Transverse colon (tissue), 4 donors: ENCODE measurements at places on chromosomes 5 and 9.

DNA sequence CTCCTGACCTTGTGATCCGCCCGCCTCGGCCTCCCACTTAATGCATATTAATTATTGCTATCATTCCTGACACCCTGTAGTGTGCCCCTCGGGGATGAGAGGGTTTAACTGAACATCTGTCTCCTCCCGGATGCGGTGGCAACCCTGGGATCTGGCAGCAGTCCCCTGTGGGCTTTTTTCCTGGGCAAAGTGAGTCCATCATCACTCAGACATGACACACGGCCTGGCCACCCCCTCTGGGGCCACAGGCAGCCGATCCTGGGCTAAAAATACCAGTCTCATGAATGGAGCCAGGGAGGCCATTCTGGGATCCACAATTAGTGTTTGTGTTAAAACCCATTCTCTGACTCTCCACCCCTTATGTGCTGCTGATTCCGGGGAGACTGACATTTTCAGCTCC, 161.2 kb downstream of the RGS3 start:
- no peak for DNase-seq

DNA sequence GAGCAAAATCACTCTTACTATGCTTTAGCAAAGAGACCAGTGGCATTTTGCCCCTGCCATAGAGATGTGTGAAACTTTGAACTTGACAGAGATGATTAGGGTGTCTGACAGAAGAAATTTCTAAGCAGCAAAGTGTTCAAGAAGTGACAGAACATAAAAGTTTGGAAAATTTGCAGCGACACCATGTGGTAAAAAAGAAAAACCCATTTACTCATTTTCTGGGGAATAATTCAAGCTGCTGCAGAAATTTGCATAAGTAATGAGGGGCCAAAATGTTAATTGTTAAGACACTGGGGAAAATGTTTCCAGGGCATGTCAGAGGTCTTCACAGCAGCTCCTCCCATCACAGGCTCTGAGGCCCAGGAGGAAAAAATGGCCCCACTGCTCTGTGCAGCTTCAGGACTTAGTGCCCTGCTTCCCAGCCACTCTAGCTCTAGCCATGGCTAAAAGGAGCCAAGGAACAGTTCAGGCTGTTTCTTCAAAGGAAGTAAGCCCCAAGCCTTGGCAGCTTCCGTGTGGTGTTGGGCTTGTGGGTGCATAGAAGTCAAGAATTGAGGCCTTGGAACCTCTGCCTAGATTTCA, 6.1 kb upstream of the AP3B1 start:
- no peak for DNase-seq

GRCh38 chr9:35516479-35516878, 26.6 kb downstream of the RUSC2 start:
- DNase-seq = no peak

DNA sequence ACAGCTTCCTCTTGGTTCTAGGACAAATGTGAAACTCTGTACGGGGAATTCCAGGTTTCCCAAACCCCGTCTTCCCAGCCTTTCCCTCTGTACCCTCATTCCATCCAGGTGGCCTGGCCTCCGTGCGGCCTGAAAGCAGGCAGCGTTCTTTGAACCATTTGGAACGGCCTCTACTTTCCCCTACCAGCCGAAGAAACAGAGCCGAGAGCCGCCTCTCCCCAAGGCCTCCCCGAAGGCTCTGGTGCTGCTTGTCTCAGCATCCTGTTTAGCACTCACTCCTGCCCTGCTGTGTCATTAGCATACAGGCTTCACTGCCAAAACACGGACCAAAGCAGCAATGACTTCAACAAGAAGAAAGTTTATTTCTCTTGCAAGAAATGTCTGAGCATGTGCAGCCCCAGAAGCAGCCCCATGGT, 137.7 kb downstream of the HSD17B3 start:
- DNase-seq = no peak
